ENCODE measurements at places on chromosomes 16 and 17. TPM values are rescaled to one million over a fixed set of nuclear protein-coding genes. Genes with fewer than 3 reads are reported as not detected.
A peak's percentile ranks its signal among the peaks of the same experiment; 100 is the strongest.

Gene MMP28
- total RNA-seq: 0.18 TPM

DNA sequence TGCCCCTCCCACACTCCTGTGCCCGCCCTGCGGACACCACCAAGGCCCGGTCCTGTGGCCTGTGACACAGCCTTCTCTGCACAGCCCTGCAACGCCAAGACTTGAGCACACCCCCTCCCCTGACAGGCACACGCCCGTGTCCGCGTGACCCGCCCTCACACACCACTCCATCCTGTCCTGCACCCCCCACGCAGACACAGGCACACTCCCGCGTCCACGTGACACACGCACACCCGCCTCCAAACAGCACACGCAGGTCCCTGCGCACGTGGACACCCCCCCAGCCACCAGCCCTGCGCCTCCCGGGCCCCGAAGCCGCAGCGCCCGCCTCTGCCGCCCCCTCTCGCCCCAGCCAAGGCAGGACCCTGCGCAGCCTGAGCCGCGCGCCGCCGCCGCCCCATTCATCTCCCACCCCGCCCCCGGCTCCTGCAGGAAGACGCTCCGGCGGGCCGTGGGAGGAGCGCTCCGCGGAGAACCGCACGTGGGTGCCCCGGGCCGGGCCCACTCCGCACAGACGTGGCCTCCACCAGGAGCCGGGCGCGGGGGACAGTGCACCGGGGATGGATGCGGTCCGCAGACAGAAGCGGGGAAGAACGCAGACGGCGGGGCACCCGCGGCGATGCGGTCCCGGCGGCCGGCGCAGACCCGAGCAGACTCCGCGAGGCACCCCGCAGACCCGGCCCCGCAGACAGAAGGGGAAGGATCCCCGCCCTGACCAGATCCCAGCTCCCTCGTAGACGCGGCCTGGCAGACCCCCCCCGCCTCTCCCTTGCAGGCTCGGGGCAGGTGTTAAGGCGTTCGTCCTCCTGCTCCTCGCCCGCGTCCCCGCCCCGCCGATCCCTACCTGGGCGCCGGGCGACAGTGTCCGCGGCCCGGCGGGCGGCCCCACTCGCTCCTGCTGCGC is 506 bp downstream of the CAMKK1 start:
- peak; percentile 66 for DNase-seq

DNA sequence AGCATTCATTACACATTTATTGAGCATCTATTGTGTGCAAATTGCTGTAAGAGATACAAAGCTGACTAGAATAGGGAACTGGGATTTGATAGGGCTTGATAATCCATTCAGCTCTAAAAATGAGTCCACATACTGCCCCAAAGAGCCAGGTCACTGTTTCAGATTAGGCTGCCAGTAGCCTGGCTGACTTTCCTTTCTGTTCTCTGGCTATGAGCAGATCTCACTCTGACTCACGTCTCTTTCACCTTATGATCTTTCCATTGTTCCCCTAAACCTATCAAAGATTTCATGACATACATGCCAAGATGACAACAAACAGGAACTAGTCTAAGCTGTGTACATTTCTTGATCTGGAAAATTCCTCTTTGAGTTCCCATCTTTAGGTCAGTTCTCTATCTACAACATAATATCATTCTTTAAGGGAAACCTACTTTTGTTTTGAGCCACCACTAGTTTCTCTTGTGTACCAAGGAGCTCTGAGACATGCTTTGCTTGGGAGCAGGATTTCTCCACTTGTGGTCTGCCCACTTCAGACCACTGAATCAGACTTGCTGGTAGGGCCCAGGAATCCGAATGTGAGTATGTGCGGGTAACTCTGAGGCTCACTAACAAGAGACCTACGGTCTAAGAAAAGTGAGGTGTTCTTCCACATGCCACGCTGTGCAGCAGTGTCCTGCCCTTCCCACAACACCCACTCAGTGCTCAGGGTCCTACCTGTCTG is 40.9 kb upstream of the ICAM2 start:
- peak; percentile 36 for DNase-seq

GRCh38 chr17:41505809-41506767 is 676 bp upstream of the KRT13 start:
- no peak for DNase-seq
